RWPE1 (cell line): ENCODE measurements at places on chromosomes 16 and 17.

DNA sequence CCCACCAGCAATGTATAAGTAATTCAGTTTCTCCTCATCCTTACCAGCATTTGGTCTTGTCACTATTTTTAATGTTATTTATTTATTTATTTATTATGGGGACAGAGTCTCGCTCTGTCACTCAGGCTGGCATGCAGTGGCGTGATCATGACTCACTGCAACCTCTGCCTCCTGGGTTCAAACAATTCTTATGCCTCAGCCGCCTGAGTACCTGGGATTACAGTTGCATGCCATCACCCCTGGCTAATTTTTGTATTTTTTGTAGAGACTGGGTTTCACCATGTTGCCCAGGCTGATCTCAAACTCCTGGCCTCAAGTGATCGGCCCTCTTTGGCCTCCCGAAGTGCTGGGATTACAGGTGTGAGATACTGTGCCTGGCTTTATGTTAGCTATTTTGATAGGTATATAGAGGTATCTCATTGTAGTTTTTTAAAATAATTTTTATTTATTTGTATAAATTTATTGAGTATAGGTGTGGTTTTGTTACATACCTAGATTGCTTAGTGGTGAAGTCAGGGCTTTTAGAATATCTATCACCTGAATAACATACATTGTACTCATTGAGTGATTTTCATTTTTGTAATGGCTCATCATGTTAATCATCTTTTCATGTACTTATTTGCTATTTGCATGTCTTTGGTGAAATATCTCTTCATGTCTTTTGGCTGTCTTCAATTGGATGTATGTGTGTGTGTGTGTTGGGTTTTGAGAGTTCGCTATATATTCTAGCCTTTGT lies 53.3 kb downstream of the TANC2 start:
- no peak for DNase-seq

GRCh38 chr16:3276679-3277078 lies 6.6 kb upstream of the ZNF263 start:
- DNase-seq = no peak

- no peak for DNase-seq
Observed at GRCh38 chr16:56370185-56370874, 55.0 kb downstream of the AMFR start.

DNA sequence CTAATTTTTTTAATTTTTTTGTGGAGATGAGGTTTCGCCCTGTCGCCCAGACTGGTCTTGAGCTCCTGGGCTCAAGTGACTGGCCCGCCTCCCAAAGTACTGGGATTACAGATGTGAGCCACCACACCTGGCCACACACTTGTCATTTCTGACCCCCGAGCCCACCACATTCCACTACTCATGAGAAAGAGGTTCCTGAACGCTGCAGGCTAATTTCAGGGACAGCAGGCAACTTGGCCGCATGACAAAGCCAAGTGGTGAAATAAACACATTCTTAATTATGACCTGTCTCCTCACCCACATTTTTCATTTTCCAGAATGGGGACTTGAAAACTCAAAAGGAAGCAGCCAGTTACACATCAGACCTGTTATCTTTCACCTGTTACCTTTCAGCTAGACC lies 114.5 kb downstream of the ABCC6 start:
- no peak for DNase-seq
